ENCODE measurements at places on chromosomes 12 and 14.

DNA sequence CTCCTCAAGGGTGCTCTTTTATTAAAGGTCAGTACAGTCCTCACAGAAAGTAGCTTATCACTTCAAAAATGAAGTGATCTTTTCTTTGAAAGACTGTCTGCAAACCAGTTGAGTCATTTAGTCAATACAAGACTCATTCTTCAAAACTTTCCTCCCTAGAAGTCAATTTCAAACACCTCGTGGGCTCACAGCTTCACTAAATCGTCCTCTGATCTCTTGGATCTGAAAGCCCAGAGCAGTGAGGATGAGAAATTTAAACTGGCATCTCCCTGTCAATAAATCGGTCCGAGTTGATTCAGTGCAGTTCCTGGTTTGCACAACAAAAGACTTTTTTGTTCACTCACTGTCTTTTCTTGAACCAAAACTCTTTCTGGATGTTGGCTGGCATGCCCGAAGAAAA is 44.5 kb downstream of the NUAK1 start:
- DNase-seq = no peak

GRCh38 chr14:53951243-53951626 is 5.4 kb downstream of the BMP4 start:
- no peak for DNase-seq

- DNase-seq = no peak
Measured at GRCh38 chr12:58731096-58731495, 189.2 kb downstream of the LRIG3 start.

DNA sequence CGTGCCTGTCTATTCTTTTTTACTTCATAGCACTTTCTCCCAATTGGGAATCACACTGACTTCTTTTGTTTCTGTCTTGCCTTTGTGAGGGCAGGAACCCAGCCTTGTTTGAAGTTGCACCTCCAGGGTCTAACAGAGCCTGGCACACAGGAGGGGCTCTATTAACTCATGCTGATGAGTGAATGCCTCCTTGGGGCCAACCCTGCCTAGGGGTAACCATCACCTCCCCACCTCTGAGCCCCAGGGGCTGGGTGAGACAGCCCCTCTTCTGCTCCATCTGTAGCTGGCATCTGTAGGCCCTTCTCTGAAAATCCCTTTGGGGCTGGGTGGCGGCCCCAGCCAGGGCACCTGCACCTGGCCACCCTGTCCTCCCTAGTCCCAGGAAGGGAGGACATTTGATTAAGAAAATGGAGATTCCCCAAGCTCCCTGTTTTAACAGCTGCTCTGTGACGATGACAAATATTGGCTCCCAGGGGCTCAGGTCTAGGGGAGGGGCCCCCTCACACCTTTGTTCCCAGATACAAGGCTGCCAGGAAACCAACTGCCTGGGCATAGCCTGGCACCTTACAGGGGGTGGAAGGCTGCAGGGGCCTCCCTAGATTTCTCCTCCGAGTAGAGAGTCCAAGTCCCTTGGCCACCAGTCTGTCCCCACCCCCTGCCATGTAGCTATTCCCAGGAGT is 11.8 kb downstream of the TAMALIN start:
- no peak for DNase-seq

Data from stimulated activated CD4-positive, alpha-beta T cell treated with anti-CD3 and anti-CD28 coated beads, TNF-alpha, amount 100 ng/mL, for 1 hour (primary cell).